ENCODE measurements at places on chromosomes 2 and 18.

GRCh38 chr18:2441544-2441943 lies 129.8 kb downstream of the METTL4 start:
- peak; percentile 62 for DNase-seq

DNA sequence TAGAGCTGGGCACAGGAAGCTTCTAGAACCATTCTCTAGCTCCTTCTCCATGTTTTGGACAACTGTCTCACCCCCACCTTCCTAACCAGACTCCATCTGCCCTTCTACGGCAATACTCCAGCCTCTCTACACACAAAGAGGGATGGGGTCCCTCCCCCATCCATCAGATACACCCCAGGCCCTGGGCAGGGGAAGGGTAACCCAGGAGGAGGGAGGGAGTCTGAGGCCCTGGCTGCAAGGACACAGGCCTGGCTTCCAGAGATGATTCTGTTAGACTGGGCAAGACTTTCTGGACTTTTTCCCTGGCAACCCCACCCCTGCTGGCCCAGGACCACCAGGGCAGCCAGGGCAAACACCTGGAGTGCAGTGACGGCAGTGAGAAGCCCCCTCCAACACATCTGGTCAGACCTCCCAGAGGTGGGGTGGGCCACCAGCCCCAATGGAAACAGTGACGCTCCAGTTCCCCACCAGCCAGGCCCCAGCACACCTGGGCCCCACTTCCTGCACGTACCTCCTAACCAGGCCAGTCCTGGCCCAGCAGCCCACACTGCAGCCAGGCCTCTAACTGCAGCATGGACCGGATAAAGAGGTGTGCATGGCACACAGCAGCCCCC lies 6.5 kb downstream of the CYP26B1 start:
- DNase-seq, result no peak

DNA sequence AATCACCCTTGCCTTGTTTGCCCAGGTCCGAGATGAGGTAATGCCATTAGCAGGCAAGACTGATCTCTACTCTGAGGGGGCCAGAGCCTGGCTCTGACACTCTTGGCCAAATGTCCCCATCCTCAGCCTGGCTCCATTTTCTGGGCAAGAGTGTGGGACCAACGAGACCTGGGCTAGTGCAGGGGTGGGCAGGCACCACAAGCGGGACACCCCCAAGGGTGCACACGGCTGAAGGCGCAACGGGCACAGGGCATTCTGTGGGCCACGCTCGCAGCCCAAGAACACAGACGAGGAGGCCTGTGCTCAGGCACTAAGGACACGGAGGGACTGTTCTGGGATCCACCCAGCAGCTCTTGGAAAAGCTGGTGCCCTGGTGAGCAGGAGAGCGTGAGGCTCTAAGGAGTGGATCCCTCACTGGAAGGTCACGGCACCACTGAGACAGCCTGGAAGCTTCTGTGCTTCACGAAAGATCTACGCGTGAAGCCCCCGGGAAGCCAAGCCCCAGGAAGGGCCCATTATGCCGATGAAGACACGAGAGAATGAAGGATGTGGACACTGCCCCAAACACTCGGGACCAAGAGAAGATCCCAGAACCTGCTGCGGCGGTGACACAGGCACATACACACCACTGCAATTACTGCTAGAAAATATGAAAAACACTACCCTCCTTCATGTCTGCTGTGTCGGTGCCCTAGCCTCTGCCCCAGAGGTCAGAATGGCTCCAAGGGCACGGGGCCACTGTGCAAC lies 138.2 kb downstream of the HDAC4 start:
- no peak for DNase-seq

DNA sequence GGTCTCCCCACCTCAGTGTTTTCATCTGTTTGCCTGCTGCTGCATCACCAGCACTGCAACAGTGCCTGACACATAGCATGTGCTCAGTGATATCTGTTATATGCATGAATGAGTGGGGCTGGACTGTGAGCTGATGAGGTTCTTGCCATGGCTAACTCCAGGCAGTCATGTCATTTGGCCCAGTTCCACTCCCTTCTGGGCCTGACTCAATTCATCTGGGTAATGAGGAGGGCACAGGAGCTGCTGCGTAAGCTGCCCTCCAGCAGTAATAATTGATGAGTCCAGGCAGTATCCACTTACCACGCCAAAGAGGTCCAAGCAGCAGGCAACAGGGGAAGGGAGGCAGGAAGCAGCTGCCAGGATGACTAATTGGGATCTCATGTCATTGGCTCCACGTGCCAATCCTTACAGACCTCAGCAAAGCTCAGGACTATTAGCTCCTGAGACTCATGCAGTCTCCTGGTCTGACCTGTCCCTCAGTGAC lies 34.1 kb upstream of the MAT2A start:
- peak; percentile 98 for DNase-seq

- no peak for DNase-seq
Measured at GRCh38 chr2:60400462-60401246, 152.8 kb downstream of the BCL11A start.

- DNase-seq, result no peak
Measured at GRCh38 chr2:170836027-170836426, 19.3 kb downstream of the GAD1 start.

DNA sequence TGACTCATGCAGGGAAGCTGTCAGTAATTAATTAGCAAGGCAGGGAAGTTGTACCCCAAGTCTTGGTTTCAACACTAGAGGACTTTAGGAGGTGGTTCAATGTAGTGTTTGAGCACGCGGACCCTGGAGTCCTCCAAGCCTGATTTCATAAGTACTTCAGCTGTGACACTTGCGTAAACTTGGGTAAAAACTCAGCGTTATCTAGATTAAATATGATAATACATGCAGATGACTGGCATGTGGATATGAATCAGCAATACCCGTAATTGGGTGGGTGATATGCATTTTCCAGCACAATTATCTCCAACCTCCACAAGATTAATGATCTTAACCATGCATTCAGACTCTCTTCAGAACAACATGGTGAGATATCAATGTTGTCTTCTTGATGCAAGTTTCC lies 5.2 kb downstream of the UGT1A7 start:
- peak; percentile 42 for DNase-seq

All from fibroblast of lung (primary cell).